ENCODE measurements at places on chromosomes 11 and 22.

DNA sequence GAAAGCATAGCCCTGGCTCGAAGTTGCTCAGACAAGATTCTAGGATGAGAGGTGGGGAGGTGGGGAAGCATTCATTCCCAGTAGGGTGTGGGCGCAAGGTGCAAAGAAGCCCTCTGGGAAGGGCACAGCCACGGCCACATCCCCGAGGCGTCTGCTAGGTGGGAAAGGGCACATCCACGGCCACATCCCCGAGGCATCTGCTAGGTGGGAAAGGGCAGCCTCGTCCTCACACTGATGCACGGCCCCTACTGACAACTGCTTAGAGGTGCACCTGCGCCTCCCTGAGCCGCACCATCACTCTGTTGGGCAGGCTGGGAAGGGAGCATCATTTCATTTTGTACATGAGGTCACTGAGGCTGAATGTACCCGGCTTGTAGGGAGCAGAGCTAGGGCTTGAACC lies 94.6 kb upstream of the PITPNB start:
- DNase-seq: no peak

GRCh38 chr22:26382782-26383181 lies 46.3 kb upstream of the ASPHD2 start:
- DNase-seq: no peak

DNA sequence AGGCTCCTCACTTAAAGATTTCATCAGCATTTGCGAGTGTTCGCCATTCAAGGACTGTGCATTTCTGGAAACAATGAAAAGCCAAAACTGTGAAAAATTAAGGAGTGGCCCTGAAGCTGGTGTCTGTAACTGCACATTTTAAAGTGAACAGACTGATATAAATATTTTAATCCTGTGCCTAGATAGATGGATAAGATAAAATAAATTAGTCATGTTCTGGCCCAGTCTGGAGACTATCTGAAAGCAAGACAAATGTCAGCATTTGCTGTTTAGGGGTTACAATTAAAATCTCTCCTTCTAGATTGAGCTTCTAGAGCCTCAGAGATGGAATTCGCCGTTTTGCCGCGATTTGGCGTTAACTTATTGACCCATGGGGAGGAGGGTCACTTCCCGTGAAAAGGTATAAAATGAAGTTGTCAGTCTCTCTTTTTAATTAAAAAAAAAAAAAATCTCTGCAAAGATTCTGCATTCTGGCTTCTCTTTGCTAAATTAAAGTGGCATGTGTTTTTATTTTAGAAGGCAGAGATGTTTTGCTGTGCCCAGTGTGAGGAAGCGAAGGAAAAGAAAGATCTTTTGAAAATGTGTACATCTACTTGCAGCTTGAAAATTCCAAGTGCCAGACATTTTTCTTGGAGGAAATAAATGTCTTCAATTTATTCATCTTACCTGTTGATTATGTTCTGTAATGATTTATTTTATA lies 79.7 kb upstream of the WNT7B start:
- DNase-seq: no peak

GRCh38 chr22:30087611-30088010 lies 7.3 kb downstream of the HORMAD2 start:
- DNase-seq: no peak

- DNase-seq: no peak
Observed at GRCh38 chr11:17531071-17531600, 13.1 kb downstream of the USH1C start.

DNA sequence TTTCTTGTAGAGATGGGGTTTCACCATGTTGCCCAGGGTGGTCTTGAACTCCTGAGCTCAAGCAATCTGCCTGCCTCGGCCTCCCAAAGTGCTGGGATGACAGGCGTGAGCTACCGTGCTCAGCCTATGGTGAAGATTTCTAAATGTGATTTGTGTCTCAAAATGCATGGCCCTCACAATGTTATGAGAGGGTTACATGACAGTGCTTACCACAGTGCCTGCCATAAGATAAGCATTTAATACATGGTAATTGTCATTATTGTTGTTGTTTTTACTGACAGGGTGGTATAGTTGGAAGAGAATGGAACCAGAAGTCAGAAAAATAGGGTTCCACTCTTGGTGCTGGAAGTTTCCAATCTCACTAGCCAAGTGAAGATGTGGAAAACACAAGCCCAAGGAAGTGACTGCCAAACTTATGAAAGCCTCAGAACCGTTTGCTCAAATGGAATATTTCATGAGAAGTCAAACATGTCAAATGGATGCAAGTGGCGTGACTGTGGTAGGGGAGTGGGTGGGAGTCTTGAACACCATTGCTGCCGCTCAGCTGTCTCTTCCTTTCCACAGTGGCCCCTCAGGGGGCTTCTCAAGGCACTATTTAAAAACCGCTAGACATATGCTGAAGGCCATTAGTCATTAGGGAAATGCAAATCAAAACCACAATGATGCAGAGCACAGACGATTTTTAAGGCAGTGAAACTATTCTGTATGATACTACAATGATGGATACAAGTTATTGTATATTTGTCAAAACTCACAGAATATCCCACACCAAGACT lies 29.1 kb upstream of the LMO2 start:
- DNase-seq: no peak

DNA sequence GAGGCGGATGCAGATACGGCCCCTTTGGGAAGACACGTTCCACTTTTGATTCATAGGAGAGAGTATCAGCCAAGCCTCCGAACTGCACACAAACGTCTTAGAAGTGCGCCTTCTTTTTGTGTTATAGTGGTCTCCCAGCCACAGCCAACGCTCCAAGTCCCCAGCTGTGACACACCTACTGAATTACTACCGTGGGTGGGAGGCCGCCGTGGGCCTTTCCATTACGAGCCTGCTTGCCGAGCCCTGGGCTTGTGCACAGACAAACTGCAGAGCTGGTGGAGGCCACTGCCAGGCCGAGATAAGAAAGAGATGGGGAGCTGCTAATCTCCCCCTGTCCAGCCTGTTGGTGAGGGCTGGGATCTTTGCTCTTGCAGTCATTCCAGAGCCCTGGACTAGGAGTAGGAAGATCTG lies 761 bp downstream of the HMBS start:
- no peak for DNase-seq

- no peak for DNase-seq
Observed at GRCh38 chr11:42596576-42597145, 715.1 kb upstream of the API5 start.

DNA sequence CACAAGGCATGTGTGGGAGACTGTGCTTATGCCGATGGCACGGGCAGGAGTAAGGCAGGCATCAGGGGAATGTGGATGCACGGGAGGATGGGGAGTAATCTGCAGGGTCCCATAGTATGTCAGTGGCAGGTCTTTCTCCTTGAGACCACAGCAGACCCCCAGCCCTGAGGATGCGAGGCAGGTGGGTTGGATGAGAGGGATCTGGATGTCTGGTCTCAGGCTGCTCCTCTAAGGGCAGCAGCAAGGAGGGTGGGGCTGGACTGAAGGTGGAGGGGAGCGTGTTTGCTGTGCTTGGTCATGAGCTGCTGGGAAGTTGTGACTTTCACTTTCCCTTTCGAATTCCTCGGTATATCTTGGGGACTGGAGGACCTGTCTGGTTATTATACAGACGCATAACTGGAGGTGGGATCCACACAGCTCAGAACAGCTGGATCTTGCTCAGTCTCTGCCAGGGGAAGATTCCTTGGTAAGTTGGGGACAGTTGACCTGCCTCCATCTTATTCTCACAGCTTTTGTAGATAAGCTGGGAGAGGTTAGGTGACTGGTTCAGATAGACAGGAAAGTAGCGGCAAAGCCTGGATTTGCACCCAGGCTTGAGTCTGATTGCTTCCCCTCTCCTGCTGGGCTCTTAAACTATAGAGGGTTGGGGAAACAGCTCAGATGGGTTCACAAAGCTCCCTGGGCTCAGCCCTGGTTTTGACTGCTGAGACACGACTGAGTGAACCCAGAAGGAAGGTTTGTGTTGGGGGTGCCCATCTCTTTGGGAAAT lies at the start of gene APOL1:
APOL1 (plus strand) TSS at position 380 of the 769 bp plus-strand sequence. CDS start 1,823 bp downstream, outside the sequence.
- no peak for DNase-seq

GRCh38 chr11:8709002-8709672 lies 26.5 kb downstream of the RPL27A start:
- no peak for DNase-seq

GRCh38 chr11:2585566-2586086 lies 114.2 kb downstream of the KCNQ1OT1 start:
- no peak for DNase-seq

DNA sequence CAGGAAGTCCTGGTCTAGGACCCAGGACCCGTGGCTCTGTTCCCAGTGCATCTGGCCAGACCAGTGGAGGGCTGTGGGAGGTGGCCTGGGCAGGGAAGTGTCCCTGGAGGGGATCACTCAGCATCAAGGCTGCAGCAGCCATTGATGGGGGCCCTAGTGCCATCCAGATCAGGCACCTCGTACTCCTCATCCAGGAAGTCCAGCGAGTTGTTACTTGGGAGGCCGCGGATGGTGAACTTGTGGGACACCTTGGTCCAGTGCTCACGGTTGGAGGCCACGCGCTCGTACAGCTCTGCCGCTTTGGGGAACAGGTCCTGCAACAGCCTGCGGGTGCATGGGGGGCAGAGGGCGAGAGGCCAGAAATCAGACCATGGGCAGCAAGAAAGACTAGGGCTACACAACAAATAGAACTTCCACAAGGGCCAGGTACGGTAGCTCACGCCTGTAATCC lies 96.9 kb downstream of the PDE2A start:
- DNase-seq: no peak

- no peak for DNase-seq
Observed at GRCh38 chr22:25672289-25673084, 69.5 kb upstream of the MYO18B start.

DNA sequence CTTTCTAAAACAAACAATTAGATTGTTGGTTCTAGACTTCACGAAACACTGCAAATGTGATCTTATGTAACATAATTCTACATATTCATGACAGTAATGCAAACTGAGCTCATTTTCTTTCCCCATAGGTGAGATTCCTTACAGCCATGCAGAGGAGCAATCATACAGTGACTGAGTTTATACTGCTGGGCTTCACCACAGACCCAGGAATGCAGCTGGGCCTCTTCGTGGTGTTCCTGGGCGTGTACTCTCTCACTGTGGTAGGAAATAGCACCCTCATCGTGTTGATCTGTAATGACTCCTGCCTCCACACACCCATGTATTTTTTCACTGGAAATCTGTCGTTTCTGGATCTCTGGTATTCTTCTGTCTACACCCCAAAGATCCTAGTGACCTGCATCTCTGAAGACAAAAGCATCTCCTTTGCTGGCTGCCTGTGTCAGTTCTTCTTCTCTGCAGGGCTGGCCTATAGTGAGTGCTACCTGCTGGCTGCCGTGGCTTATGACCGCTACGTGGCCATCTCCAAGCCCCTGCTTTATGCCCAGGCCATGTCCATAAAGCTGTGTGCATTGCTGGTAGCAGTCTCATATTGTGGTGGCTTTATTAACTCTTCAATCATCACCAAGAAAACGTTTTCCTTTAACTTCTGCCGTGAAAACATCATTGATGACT lies 1.5 kb downstream of the OR9G1 start:
- no peak for DNase-seq

GRCh38 chr11:87740968-87741367 lies 434.3 kb downstream of the RAB38 start:
- DNase-seq: no peak

DNA sequence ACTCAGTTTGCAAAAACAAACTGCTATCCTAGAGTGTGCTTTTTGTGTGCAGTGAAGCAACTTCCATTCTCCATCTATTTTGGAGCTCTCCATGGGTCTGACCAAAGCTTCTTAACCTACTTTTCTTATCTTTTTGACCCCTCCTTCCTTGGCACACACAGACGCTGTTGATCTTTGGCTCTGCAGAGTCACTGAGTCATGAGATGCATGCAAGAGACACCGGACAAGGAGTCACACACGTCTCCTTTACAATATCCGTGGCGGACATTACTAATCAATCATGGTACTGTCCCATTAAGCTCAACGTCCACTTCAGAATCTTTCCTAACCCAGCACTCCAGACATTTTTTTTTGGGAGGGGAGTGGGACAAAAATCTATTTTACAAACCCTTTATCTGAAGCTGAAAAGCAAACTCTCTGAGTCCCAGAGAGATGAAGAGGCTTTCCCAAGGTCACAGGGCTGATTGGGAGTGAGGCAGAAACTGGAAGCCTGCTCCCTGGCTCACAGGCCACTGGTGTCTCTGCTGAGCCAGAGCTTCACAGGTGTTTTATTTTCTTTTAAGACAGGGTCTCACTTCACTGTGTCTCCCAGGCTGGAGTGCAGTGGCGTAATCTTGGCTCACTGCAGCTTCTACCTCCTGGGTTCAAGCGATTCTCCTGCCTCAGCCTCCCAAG lies 165.8 kb upstream of the SYT13 start:
- no peak for DNase-seq

GRCh38 chr22:39773503-39773902 lies 120.1 kb downstream of the ENTHD1 start:
- no peak for DNase-seq

GRCh38 chr11:12914400-12914912 lies 94.7 kb upstream of the RASSF10 start:
- DNase-seq: no peak

DNA sequence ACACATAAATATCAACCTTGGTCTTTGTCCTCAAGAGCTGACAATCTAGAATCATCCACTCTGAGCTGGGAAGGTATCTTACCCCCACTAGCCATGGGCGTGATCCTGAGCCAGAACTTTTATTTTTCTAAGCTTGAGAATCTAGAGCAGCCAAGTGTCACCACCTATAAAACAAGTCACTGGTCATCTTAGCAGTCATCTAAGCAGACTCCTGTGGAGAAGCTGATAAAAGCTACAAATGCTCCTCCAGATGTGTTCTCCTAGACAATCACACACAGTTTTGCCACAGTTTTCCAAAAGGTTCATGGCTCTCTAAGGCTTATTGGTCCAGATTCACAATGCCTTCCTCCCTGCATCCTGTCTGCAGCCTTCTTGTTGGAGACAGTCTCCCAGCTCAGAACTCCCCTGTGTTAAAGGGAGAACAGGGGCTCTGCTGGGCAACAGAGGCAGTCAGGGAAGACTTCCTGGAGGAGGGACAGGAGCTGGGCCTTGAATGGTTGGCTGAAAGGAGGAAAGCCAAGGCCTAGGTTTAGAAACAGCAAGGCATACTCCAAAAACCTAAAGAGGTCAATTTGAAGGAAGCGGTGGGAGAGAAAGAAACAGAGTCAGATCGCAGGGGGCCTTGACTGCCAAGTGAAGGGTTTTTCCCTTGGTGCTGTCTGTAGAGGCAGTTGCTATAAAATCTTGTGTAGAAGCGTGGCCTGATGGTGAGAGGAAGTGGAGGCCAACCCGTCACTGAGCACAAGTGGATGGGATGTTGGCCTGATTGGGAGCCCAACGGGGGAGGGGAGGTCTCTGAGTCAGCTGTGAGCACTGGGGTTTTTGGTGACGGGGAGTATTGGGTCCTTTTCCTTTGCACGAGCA lies 42.0 kb downstream of the ALX4 start:
- no peak for DNase-seq

- no peak for DNase-seq
Observed at GRCh38 chr11:10934293-10934860, 76.5 kb upstream of the ZBED5 start.

GRCh38 chr11:131822506-131822905 lies 452.1 kb downstream of the NTM start:
- DNase-seq: no peak

GRCh38 chr11:43984519-43985385 lies 42.3 kb downstream of the C11orf96 start:
- no peak for DNase-seq

GRCh38 chr11:75365711-75366181 lies 14.3 kb upstream of the ARRB1 start:
- DNase-seq: peak; percentile 44

Data from SIG-M5 (cell line).